ENCODE measurements at places on chromosomes 4 and X.

DNA sequence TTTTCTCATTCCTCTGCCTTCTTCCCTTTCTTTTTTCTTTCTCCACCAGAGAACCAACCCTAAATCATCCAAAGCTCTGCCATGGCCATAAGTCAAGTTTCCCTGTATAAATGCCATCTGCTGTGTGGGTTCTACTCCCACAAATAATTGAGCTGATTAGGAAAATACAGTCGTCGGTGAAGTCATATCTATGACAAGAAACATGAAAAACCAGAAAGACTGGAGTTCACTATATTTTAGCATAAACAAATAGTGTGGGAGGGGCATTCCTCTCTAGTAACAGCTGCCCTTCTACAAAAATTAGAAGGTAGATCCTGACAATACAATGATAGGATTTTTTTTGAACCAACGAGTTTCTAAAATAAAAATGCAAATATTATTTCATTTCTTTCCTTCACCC, 48.8 kb downstream of the SPOCK3 start:
- DNase-seq, result no peak

DNA sequence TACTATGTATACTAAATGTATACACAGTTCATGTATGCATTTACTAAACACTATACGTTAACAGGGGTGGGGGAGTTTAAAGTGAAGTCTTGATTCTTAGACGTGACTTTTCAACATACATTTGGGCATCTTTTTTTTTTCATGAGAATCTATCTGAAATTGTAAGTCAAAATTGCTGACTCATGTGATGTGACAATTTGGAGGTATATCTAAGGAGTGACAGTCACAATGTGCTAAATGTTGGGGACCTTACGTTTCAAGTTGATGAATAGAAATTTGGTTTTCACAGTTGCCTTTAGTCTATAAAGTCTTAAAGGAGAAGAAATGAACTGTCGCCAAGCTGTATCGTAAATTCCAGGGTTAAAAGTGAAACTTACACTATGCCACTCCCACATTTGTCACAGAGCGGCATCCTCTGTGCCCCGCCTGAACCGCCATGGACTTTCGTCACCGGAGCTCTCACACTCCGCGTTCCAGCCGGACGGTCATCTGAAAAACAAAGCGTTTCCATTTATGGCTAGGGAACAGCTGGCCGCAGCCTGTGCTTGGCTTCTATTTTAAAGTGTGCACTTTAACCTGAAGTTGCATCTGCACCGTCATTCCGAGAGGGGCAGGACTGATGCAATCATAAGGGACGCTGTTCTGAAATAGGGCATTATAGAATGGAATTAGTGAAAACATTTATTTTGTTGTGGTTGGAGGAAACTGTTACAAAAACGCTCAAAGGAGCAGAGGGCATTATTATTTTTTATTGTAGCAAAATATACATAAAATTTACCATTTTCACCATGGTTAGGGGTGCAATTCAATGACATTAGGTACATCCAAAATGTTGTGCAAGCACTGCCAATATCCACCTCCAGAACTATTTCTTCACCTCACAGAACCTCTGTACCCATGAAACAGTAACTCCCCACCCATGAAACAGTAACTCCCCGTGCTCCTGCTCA, 30.9 kb downstream of the PDLIM3 start:
- DNase-seq, result no peak

GRCh38 chr4:94960708-94961107, 203.0 kb downstream of the BMPR1B start:
- DNase-seq, result no peak

GRCh38 chr4:22202975-22203710, 254.6 kb upstream of the KCNIP4 start:
- DNase-seq, result no peak

- no peak for DNase-seq
Observed at GRCh38 chrX:129523079-129523911, at the start of gene SMARCA1. Gene SMARCA1 (minus strand): TSS chrX:129523490. CDS start chrX:129523370, 120 bp downstream.

DNA sequence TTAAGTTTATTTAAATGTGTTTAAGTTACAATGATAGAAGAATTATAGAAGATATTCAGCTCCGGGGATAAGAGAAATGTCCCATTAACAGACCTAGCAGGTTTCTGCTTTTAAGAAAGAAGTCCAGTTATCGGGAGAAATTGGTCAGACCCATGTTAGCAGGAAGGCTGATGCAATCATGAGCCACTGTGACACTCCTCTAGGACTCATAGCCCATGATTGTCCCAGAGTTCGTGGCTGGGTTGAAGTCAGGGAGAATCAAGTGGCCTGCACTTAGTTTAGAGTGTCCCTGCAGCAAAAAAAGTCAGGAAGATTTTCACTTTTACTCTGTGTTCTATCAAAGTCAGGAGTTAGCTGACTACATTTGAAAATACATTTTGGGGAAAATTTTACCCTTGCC, 72.0 kb downstream of the TMEM144 start:
- DNase-seq, result no peak

DNA sequence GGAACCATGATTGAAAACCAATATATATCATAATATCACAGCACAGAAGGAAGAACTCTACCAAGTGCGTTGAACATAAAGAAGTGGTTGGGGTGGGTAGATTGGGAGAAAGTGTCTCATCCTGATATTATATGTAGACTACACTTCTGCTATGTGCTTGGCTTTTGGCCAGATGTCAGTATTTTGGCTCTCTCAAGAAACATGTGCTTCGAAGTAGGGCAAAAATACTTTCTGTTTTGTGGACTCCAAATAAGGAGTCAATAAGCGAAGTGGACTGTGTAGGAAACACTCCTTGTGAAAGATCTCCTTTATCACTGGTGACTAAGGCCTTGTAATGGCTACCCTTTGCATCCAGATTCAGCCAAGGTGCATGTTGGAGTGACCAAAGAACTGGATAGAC, 7.8 kb upstream of the HPSE start:
- no peak for DNase-seq

GRCh38 chr4:41678951-41679350, 69.6 kb downstream of the PHOX2B start:
- no peak for DNase-seq
